ENCODE measurements at places on chromosomes 2 and 18.

DNA sequence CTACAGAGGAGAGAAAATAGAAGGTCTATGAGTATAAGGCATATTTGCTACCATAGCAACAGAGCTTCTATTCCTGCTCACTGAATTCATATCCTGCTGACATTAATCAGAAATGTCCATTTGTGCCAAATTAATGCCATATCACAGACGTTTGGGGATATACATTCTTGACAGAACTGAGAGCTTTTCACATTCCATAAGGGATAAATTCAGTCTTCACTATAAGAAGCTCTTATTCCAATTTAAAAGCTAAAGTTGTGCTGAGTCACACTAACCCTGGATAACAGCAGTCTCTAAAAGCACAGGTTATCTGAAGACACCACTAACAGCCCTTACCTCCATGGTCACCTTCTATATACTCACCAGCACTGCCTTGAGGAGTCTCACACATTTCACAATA, 178.1 kb downstream of the RAB3GAP1 start:
- DNase-seq = no peak

GRCh38 chr2:227401550-227401949, 13.8 kb upstream of the SCYGR1 start:
- DNase-seq = no peak

- no peak for DNase-seq
These were observed 45.8 kb downstream of the LDLRAD4 start for GRCh38 chr18:13264091-13265007.

- DNase-seq = no peak
These were observed 352.5 kb upstream of the GULP1 start for GRCh38 chr2:187939180-187939579.

DNA sequence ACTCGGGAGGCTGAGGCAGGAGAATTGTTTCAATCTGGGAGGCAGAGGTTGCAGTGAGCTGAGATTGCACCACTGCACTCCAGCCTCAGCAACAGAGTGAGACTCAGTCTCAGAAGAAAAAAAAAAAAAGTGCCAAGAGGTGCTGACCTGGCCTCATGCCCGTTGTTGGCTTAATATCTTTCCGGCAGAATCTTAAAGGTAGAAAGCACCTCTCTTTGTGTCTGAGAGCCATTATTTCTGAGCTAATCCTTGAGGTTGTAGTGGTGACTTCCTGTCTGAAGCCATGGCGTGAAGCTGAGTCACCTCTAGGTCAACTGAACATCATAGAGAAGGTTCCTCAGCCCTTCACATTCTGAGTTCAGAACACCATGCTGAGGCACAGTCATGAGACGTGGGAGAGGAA, 60.4 kb downstream of the WDSUB1 start:
- DNase-seq = no peak

DNA sequence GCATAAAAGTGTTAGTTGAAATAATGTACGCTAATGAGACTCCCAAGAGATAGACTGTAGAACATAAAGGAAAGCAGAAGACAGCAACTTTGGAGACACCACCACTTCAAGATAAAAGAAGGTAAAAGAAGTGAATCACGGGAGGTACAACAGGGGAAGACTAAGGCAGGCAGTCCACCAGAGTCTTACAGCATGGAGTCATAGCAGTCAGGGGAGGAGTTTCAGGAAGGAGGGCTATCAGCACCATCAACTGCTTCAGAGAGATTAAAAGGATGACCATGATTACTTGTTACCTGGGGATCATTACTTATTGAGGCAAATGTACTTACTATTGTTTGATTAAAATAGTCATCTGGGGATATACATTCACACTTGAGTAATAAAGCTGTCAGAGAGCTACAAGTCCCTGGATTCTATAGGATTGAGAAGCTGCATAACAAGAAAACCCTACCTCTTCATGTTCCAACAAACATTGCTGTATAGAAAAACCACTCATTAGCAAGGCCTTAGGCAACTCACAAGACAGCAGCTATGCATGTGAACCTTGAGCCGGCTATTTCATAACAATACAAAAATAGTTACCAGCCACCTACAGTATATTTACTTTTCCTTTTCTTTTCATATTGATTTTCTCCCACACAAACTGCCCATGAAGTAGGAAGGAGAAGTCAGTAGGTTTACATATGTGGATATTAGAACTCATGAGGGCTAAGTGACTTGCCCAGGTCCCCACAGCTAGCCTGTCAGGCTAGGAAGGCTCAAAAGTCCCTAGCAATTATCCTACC, 101.7 kb downstream of the PDE11A start:
- no peak for DNase-seq

DNA sequence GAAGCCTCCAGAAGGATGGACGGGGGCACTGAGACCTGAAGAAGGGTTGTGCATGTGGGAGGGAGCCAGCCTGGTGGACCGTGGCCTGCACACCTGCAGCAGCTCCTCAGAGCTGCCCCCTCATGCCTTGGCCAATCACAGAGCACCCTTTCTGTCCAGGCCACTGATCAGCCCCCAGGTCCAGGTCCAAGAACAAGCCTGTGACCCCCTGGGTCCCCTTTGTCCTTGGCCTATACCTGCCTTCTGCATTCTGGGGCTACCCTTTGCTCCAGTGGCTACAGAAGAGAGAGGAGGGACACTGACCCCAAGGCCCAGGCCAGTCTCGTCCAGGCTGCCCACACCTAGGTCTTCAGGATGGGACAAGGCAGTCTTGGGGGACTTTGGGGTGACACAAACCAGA, 62.2 kb downstream of the AGAP1 start:
- DNase-seq = no peak
